A549 treated with CORT108297 at 1 μM for 4 hours (cell line): ENCODE measurements at places on chromosomes 11 and 22. TPM values are rescaled to one million over a fixed set of nuclear protein-coding genes. Genes with fewer than 3 reads are reported as not detected.

LRRN4CL gene
- 0.04 to 0.21 TPM (median 0.05 TPM) in 4 of 5 replicates, not detected in the other for total RNA-seq

C11orf87 gene
- total RNA-seq, result 0.01 to 0.02 TPM (median 0.02 TPM) in 4 of 5 replicates, not detected in the other

TTC36 gene
- total RNA-seq, result not detected in 5 replicates

KRTAP5-9 gene
- total RNA-seq, result 0.10 TPM in 1 of 5 replicates, not detected in the others

OR8D4 gene
- not detected in 5 replicates for total RNA-seq

CHRM1 gene
- total RNA-seq, result 0.02 to 0.16 TPM (median 0.03 TPM) in 4 of 5 replicates, not detected in the other

NADSYN1 gene
- total RNA-seq, result 37.5 to 50.3 TPM (median 48.7 TPM) in 5 replicates

CLMP gene
- total RNA-seq, result 15.2 to 30.3 TPM (median 25.1 TPM) in 5 replicates

OR4S2 gene
- total RNA-seq, result not detected in 5 replicates

SAA1 gene
- total RNA-seq, result 0.42 to 1.3 TPM (median 0.66 TPM) in 5 replicates
